Islet precursor cell (in vitro differentiated cells): ENCODE measurements at places on chromosomes 6 and 20.

GRCh38 chr6:29653452-29654038, 3.3 kb upstream of the MOG start:
- DNase-seq: no peak

- peak; percentile 92 for DNase-seq
These were observed 115.9 kb upstream of the ARMC2 start for GRCh38 chr6:108732091-108732870.

- DNase-seq: no peak
These were observed 515.2 kb upstream of the JARID2 start for GRCh38 chr6:14730654-14731053.

DNA sequence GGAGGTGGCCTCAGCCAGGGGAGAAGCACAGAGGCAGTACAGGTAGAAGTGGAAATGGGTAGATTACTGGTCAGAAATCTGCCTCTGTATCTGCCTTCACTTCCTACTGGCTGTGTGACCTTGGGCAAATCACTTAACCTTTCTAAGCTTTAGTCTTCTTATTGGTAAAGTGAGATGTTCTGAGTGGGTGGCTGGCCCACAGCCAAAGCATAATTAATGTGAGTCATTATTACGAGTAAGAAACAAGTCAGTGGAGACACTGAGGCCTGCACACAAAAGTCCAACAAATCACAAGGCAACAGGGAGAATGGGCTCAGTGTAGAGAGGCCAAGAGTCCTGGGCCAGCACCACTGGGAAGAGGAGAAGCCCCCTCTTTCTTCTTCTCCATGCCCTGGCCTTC, 39.1 kb downstream of the NRN1 start:
- no peak for DNase-seq

DNA sequence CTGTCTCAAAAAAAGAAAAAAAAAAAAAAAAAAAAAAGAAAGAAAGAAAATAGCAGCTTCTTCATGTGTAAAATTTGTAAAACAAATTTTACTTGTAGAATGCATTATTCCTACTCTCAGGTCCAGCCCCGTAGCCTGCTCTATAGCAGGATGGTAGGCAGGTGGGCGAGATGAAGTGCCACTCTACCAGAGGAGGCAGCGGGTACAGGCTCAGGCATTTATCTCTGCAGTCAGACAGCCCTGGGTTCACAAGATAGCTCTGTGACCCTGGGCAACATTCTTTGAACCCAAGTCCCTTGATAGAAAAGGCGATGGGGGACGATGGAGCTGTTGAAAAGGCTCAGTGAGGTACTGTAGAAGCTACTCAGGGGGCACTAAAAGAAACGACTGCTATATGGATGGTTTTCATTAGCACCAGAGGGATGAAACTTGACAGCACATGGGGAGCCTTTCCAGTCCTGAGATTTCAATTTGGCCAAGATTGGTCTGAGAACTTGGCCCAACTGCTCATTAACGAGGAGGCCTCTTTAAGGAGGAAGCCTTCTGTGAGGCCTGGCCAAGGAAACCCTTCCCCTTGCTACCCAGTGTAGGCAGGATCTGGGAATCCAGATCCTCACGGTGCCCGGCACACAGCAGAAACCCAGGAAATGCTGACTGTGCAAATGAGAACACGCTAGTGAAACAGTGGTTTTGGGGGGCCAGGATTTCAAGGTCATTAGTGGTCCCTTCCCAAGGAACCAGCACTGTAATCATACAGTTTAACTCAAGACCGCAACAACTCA, 63.1 kb downstream of the MYH7B start:
- DNase-seq: no peak

GRCh38 chr6:134954272-134955000, 4.5 kb upstream of the ALDH8A1 start:
- no peak for DNase-seq

DNA sequence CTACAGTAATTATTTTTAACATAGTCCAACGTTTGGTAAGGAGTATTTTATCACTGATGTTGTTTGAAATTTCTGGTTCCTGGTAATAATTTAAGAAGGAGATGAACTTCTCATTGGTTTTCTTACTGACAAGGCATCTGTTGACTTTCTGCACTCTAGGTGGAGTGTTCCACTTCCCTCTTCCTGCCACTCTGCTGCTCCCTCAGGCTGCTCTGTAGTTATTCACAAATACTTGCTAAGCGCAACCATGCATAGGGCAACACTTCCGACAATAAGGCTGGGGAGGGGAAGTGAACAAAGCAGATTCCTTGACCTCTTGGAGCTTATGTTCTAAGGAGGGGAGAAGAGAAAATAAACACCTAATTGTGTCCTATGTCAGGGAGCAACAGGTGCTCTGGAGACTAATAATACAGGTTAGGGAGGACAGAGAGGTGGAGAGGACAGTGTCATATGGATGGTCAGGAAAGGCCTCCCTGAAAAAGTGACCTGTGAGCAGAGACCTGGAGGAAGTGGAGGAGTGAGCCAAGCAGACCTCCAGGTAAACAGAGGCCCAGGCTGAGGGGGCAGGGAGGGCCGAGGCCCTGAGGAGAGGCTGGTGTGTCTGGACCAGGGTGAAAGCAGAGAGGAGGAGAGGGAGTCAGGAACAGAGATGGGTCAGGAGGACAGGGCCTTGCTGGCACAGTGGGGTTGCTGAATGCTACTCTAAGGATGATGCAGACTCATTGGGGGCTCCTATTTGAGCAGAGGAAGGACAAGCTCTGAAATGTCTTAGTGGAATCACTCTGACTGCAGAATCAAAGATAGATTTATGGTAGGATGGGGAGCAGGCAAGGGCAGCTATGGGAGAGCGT, 134.8 kb upstream of the SLC24A3 start:
- no peak for DNase-seq

DNA sequence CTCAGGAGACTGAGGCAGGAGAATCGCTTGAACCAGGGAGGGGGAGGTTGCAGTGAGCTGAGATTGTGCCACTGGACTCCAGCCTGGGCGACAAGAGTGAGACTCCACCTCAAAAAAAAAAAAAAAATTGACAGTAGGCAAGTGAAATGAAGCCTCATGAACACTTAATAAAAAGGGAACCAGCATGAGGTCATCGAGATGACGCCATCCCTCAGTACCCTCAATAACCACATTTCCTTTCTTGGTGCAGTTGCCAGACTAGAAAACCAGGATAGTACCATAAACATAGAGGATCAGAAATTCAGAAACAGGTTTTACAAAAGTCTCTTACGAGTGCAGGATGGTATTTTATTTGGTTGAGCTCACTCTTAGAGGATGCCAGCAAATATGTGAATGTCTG, 584.1 kb downstream of the MAFB start:
- no peak for DNase-seq

DNA sequence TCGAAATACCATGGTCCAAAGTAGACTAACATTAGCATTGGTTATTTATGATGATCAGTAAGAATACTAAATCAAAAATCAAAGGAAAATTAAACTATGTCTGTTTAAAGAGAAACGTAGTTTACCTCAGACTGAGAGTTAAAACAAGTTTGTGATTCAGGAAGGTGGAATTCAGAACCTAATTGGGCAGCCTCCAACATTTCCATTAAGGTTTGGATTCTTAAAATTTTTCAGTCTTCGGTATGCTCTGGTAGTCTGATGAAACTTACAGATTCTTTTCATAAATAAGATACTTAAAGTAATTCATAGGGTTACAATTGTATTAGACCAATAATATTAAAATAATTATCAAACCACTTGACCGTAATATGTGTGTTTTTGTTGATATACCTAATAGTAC, 18.6 kb downstream of the HFE start:
- no peak for DNase-seq

DNA sequence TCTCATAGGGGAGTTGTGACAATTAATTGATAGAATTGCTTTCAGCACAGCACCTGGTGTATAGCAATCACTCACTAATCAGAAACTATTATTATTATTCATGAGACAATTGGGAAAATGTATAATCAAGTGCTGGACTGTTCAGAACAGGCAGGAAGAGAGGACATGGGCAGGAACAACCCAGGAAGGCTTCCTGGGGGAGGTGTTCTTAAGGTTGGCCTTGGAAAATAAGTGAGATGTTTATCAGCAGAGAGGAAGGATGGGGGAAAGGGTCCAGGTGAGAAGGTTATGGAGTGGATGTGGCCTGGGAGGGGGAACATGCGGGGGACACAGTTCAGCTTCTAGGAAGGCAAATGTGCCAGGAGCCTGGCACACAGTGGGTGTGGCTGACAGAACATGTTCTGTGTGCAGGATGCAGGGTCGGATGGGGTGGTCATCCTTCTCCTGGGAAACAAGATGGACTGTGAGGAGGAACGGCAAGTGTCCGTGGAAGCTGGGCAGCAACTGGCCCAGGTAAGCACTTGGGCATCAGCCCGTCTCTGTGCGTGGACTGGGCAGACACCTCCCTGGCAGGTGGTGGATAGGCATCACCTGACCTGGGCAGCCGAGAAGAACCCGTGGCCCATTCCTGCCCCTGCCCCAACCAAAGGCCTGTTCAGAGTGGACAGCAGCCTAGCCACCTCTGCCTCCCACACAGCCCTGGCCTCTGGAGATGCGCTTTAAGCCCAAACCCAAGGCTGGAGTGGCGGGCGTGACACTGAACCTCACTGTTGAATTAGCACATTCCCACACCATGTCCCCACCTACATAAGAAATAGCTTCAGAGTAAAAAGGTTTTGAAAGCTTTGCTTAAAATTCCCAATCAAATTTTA, 30.9 kb downstream of the RAB44 start:
- no peak for DNase-seq

GRCh38 chr6:36851149-36851614, 11.9 kb upstream of the CPNE5 start:
- peak; percentile 74 for DNase-seq

- DNase-seq: no peak
These were observed 3.2 kb downstream of the GFOD1 start for GRCh38 chr6:13484138-13484708.

GRCh38 chr20:45323731-45324130, 15.6 kb upstream of the MATN4 start:
- DNase-seq: no peak

- DNase-seq: no peak
These were observed 30.2 kb downstream of the PRR18 start for GRCh38 chr6:166277892-166278578.

GRCh38 chr6:122049341-122049740, 350.1 kb upstream of the HSF2 start:
- DNase-seq: no peak

- DNase-seq: peak; percentile 83
These were observed 154.5 kb downstream of the HACE1 start for GRCh38 chr6:104705095-104705707.

DNA sequence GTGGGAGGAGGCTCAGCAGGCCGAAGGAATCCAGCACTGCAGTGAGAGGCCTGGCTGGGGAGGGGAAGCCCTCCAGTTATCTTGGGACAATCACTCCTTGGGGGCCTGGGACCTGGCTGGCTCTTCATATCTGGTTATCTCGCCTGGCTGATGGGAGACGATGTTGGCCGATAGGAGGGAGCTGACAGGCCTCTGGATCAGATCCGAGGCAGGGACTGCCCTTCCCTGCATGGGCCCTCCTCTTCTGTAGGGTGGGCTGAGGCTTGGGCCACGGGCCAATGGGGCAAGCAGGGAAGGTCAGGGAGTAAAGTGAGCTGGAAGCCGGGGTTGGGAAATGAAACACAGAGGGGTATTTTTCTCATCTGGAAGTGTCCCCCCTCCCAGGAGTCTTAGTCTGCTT, 25.2 kb downstream of the MANBAL start:
- peak; percentile 93 for DNase-seq

DNA sequence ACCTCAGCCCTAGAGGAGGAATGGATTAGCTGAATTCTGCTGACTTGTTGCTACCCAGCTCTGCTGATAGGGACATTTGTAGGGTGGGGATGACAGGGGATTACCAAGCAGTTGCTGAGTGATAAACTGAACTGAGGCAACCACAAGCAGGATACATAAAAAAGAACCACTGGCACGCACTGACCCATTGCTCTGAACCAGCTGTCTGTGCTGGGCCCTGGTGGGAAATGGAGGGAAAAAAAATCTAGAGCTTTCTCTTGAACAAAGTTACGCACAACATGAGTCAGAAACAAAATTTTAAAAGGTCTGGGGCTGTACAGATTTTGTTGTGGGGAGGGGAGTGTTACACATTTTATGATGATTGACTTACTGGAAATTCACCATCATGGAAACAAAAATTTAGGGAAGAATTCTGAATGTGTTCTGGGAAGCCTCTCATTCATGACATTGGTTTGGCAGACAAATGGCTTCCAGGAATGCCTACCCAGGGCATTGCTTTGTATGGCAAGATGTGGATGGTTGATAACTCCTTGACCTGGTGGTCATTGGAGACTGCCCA, 37.7 kb downstream of the FOXO3 start:
- peak; percentile 63 for DNase-seq

DNA sequence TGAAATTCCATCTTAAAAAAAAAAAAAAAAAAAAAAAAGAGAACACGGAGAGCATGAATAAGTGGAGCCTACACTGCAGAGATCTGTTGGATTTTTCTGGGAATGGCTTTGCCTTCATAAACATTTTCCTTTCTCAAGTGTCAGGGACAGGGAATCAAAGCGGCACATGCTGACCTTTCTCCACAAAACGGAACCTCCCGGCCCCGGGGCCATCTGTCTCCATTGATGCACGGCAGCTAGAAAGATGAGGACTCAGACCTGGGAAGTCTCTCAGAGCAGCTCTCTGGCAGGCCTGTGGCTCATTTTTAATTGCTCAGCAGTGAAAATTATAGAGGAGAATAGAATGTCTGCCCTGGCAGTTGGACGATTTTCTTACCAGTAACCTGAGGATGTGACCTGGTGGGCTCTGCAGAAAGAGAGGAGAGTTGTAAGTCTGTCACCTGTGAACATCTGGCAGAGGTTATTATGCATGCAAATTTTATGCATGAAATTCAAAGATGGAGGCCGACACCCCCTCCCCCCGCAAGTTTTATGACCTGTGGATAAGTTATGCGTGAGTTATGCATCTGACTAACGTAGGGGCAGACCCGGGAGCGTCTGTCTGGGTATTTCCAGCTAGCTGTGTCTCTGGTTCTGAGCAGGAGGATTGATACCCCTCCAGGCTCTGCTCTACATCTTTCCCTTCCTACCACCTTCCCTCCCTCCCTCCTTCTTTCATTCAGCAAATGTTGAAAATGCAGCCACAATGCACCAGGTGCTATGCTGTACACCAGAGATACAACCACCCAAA, 352.5 kb downstream of the CDH26 start:
- DNase-seq: no peak

DNA sequence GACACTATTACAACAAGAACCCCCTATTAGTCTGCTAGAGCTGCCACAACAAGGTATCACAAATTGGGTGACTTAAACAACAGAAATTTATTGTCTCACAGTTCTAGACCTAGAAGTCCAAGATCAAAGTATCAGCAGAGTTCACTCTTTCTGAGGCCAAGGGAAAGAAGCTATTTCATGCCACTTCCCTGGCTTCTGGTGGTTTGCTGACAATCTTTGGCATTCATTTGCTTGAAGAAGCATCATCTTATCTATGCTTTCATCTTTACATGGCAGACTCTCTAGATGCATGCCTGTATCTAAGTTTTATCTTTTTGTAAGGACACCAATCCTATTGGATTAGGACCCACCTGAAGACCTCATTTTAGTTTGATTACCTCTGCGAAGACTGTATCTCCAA, 296.8 kb upstream of the MARCKS start:
- DNase-seq: no peak
